ENCODE measurements at places on chromosomes 16 and 17.

DNA sequence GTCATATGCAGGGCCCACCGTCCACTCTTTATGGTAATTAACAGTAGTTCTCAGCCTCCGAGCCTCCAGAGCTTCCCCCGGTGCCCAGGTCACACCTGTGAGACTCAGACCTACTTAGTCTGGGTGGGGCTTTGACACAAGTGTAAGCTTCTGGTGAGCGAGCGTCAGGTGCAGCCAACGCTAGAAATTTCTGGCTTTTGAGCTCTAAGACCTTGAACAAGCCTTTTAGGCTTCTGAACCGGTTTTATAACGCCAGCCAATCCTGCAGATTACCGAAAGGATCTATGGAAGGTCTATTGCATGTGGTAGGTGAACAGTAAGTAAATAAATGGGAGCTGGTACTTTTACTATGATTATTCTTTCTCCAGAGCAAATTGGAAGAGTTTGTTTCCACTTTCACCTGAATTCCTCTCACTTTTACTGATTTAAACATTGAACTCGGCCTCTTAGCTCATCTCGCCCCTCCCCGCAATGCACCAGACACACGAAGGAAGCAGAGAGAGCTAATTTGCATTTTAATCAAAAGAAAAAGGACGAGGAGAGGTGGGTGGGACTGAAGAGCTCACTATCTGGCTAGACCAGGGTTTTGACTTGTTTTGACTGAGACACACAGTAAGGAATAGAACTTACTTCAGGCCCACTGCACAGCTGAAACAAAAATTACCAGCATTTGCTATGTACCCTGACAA, 47.1 kb downstream of the ABAT start:
- no peak for DNase-seq

- no peak for DNase-seq
These were observed 25.8 kb downstream of the POLR2A start for GRCh38 chr17:7509937-7510336.

GRCh38 chr16:3266873-3267537, 10.6 kb upstream of the MEFV start:
- no peak for DNase-seq

GRCh38 chr16:10485159-10485558, 95.2 kb downstream of the EMP2 start:
- DNase-seq = no peak

GRCh38 chr17:63675607-63676546, 24.0 kb downstream of the LIMD2 start:
- no peak for DNase-seq

GRCh38 chr17:75335315-75335714, 46.1 kb upstream of the SLC25A19 start:
- no peak for DNase-seq

GRCh38 chr16:22313876-22314470, 16.8 kb downstream of the POLR3E start:
- DNase-seq = no peak

DNA sequence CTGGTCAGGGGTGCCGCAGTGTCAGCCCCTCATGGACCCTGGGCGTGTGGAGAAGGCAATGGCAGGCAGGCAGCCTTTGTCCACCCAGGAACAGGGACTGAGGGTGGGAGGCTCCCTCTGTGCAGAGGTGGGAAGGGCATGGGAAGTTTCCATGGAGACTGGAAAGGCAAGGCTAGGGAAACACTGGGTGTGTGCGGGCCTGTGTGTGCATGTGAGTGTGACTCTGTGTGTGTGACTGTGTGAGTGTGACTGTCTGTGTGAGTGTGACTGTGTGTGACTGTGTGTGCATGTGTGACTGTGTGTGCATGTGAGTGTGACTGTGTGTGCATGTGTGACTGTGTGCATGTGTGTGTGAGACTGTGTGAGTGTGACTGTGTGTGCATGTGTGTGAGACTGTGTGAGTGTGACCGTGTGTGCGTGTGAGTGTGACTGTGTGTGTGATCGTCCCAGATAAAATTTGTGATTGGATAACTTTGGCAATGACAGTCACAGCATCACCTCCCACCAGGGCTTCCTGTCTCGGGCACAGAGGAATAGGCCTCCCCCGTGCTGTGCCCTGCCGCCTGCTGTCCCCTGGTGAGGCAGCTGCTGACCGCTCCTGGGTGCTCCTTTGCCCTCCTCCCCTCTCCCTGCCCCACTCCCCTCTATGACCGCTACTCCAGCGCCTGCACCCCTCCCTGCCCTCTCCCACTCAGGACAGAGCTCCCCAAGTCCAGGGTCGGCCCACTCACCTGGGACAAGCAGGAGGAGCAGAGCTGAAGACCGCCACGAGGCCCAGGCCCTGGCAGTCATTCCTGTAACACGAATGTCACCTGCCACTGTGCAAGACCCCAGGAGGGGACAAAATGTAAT, 698 bp downstream of the CD300C start:
- DNase-seq = no peak

DNA sequence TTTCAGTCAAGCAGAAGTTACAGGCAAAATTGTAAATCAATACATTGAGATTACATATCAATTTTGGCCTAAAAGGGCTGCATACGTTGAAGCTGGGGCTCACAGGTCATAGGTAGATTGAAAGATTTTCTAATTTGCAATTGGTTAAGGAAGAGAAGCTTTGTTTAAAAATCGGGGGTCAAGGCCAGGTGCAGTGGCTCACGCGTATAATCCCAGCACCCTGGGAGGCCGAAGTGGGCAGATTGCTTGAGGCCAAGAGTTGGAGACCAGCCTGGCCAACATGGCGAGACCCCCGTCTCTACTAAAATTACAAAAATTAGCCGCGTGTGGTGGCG, 68.4 kb downstream of the MARF1 start:
- DNase-seq = no peak

DNA sequence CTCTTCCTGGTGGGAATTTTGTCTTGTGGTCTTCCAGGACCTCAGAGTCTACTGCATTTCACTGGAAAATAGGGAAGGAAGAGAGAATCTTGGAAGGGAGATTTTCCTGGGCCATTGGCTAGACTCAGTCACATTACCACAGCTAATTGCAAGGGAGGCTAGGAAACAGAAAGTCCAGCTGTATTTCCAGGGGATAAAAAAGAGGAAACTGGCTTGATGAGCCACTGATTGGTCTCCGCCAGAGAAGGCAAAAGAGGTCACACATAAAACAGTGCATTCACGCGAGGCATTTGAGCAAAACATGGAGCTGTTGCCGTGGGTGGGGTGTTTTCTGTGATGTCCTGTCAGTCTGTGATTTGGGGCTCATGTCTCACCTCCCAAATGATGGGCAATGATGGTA, 345.3 kb downstream of the FOXL1 start:
- DNase-seq = no peak
